ENCODE measurements at places on chromosomes 6 and 20. TPM values are rescaled to one million over a fixed set of nuclear protein-coding genes. Genes with fewer than 3 reads are reported as not detected.

The FAM83B gene
- not detected for polyA plus RNA-seq

The SLC17A1 gene
- not detected for polyA plus RNA-seq

The BMP5 gene
- polyA plus RNA-seq: 11.1 TPM

The PRND gene
- 44.4 TPM for polyA plus RNA-seq

DNA sequence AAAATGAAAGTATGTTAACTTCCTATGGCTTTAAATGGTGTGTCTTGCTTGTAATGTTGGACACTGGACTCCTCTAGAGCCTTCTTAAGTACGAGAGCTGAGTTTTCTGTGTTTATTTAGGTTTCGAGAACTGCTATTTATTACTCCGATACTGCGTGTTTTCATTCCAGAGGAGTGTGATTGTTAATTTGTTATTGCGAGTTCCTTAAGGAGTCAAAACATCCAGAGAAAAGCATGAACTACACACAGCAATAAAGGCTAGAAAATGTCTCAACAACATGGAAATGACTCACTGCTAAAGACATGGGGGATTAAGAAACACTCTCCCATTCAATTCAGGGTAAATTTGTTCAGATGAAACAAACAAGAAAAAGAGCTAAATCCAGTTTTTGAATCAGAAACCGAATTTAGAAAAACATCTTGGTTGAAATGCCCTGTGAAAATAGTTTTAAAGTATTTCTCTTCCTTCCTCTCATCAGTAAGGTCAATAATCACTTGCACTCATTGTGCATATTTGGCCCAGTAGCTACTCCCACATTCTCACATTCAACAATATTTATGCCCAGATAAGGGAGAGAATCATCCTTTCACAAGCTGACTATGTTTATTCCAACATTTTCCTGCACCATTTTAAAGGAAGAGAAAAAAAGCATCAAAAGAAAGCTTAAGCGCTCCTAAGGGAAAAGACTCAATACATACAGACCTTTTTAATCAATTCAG lies 36.0 kb downstream of the ATXN1 start:
- no peak for DNase-seq

DNA sequence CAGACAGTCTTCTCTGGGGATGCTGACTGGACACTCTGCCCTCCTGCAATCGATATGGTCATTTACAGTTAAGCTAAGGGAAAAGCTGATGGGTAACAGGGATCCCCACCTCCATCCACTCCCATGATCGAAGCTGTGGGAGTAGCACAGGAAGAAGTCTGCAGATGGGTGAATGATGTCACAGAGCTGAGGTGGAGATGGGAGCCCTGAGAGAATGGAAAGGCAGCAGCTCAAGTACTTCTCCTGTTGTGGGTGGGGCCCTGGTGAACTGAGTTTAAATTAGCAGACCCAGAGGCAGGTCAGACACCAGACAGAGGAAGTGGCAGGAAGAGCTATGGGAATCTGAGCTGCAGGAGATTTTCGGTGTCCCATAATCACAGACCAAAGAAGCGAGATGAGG lies 29.0 kb downstream of the HDGFL1 start:
- no peak for DNase-seq

DNA sequence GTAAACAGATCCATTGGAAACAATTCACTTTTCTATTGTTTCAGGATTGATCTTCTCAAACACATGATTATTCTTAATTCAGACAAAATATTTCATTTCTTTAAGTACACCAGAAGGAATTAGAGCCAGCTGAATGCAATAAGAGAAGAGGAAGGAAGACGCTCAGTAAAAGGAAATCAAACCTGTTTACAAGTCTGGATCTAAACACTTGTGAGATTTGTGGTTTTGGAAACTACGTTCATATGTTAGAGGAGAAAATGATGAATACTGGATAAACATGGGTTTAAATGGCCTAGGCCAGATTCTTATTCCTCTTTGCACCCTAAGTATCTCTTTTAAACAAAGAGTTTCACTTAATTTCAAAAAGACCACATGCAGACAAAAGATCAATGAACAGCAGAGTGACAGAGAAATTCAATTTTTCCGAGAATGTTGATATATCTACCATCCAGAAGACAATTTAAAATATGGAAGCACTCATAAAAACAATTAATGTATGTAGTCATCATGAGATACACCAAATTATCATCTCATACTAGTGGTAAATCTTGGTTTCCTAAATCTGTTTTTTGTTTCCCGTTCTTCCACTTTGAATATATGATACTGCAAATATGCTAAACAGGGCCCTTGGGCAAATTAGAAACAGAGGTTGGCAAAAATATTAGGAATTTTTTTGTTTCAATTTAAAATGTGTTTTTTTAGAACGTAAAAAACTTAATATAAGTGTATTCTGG lies 703.5 kb upstream of the CITED2 start:
- DNase-seq: no peak

DNA sequence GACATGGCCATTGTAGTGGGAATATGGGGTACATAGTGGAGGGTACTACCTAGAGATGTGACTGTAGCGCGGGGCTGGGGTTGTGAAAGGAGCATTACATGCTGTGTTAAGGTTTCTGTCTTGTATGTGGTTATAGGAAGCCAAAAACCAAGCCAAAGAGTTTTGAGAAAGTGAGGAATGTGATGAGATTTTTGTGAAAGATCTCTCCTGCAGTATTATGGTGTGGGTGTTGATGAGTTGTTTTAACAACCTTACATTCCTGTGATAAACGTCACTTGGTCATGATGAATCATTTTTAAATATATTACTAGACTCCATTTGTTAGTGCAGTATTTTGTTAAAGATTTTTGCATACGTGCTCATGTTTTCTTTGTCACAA lies 48.9 kb downstream of the ZFAND3 start:
- no peak for DNase-seq

DNA sequence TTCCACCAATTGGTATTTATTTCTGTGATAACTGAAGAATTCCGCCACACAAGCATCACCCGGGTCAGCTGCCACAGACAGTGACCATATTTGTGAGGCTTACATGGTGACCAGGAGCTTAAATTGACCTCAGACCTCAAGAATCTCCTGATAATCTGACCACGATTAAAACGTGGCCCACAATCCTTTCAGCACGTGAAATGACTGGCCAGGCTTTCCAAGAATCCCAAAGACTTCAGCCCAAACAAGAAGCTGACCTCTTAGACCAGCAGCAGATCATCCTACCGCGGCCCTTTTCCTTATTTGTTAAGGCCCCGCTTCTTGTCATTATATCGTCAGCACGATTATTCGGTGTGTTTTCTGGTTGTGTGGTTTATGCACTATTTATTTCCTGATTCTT lies 45.6 kb upstream of the CD93 start:
- no peak for DNase-seq

- DNase-seq: no peak
Observed at GRCh38 chr20:19628570-19629134, 129.4 kb upstream of the RIN2 start.

- DNase-seq: no peak
Observed at GRCh38 chr6:14807130-14807529, 438.7 kb upstream of the JARID2 start.

All from forelimb muscle (tissue), 1 donor.